GM04503 (cell line): ENCODE measurements at places on chromosomes 12 and 14.
A peak's percentile ranks its signal among the peaks of the same experiment; 100 is the strongest.

- DNase-seq = no peak
These were observed 31.6 kb downstream of the FAM222A start for GRCh38 chr12:109744986-109745942.

GRCh38 chr12:83198291-83199015, 511.7 kb downstream of the TMTC2 start:
- no peak for DNase-seq

DNA sequence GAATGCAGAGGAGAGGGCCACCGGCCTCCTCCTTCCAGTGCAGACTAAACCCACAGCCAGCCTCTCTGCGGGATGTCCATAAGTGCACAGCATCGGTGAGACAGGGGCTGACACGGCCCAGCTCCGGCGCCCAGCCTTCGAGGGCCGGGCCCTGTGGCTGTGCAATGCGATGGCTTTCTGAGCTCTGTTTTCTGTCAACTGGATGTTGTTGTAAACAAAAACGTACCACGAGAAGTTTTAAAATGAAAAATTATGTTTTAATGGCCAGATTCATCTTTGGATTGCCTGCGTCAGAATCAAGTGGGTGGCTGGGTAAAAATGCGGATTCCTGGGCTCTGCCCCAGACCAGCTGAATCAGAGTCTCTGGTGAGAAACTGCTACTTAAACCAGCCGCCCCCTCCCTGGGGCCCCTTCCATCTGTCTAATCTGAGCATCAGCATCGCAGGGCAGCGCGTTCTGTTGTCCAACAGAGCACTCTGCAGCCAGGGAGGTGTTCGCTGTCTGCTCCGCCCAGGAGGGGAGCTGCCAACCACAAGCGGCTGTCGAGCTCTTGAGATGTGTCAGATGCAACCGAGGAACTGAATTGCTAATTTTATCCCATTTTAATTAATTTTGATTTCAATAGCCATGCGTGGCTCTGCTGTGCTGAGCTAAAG, 133.4 kb downstream of the RFLNA start:
- DNase-seq = peak; percentile 67

GRCh38 chr12:61798778-61799177, 461.4 kb upstream of the USP15 start:
- no peak for DNase-seq

DNA sequence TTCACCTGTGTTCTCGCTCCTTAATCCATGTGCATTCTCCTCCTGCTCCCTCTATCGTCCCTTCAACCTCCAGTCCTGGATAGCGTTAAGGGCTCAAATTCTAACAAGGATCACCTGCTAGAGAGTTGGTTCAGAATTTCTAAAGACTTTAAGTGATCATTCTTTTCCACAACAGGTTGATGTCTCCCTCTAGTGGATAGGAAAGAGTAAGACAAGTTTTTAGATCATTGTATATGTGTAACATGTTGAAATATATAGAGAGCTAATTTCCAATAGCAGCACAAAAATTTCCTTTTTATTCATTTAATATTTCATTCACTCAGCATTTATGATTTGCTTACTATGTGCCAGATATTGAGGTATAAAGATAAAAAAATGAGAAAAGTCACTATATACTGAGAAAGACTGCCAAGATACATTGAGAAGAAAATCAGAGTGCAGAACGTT, 9.3 kb upstream of the ESR2 start:
- DNase-seq = peak; percentile 13

DNA sequence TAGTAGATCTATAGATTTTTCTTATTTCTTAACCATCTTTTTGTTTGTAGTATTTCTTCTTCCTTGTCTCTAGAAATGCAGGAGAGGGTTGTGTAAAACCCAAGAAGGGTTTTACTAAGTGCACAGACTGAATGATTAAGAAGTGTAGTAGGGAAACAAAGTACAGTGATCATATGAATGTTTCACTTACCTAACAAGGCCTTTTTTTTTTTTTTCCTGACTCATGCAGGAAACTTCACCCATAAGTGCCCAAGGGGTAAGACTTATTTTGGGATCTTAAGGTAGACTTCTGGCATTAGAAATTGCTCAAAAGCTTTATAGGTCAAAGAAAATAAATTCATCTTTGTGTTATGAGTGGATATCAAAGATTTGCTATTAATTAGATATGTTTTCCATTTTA, 10.2 kb downstream of the SCN8A start:
- DNase-seq = no peak

DNA sequence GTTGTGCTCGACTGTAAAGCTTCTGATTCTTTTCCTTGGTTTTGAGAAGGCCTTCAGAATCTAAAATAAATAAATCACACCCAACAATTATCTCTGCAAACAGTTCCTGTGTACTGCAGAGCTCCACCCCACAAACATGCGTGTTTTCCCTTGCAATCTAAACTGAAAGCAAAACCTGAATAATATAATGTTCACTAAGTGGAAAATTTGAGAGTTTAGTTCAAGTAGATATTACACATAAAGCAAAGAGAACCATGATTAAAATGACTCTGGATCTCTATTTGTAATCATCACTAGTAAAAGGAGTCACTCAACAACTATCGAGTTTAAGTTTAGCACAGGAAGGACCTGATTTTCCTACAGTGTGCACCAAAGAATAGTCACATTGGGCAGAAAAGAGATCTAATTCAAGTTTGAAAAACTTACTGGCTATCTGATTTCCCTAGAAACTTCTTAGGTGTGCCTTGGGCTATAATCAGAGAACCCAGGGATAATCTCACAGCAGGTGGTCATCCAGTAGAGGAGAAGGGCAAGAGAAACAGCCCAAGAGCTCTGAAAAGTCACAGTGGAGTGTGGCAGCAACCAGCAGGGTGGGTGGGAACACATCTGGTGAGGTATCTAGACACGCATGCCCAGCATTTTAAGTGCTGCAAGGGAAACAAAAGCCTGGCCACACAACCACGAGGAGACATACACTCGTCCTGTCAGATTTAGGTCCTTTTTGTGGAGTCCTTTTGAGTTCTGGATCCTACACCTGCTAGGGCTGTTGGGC, 25.4 kb downstream of the ATG14 start:
- no peak for DNase-seq

DNA sequence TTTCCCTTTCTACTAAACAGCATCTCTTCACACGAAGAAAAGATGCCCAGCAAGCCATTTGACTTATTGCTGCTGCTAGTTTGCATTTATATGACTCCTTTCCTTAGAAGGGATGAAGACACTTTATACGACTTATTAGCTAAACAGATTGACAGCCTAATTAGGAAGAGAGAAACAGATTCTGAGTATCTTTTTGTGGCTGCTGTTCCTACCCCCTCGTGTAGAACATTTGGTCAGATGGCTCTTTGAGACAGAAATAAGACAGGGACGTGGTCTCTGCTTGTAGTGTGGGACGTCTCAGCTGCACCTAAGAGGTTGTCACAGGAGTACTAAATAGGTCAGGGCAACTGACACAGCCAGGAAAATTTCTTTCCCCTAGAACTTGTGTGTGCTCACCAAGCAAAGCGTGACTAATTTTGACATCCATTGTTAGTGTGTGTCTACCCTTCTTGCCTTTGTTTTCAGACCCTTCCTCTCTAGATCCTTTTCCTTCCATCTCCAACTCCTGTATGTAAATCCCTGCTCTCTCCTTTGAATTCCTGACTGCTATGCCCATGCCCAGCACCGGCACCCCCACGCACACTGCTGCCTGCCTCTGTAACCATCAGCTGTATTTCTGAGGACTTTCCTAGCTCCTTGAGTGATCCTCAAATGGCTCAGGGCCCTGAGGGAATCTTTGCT, 83.2 kb downstream of the DAD1 start:
- DNase-seq = no peak

DNA sequence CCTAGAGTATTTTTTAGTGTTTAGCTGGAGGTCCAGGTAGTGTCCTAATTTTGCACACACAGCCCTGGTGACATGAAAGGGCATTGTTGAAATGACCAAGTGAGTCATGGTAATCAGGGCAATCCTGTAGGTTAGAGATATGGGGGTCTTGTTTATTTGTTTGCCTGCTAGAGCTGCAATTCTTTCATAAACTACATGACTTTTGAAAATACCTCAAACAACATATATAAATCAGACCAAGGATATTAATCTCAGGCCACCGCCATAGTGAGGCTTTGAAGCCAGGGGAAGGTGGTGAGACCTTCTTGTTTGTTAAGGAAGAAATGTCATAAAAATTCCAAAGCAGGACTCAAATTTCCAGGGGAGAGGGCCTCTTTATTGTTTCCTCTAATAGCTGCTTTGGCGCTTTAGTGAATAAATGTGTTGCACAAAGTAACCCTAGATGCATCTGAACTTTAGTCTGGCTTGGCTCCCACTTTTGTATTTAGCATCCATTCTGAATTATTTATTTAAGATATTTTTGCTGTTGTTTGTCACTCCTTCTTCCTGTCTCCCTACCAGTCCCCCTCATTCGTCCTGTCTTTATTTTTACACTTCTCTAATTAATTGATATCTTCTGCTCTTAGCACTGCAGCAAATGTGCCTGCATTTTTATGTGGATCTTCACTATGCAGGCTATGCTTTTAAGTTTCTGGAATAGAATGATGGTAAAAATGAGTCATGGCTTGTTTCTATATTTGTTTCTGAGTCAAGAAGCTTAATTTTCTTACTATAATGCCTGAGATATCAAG, 430.3 kb downstream of the RAD51B start:
- no peak for DNase-seq

DNA sequence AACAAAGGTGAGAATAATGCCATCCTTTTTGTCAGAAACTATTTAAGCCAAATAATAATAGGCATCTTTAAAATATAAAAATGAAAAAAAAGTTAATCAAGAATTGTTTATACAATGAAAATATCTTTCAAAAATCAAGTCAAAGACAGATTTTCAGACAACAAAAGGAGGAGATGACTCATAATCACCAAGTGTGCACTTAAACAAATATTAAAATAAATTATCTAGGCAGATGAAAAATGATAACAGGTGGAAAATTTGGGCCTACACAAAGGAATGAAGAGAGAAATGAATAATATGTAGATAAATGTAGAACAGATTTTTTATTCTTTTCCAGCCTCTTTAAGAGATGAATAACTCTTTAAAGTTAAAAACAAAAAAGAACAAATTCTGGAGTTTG, 250.0 kb upstream of the PLEKHG7 start:
- no peak for DNase-seq

DNA sequence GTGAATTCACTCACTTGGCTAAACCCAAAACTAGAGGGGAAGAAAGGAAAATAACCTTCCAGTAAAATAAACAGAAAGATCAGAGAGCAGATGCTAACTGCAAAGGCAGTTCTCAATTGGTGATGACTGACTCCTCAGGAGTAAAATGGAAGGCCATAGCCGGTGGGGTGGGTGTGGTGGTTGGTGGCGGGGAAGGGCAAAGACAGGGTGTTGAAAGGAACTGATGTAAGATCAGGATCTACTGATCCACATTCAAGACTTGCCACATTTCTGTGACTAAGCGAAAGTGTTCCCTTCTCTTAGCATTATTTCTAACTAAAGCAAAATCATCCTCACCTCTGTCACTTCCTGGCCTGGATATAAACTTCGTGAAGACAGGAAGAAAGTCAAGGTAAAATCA, 26.3 kb upstream of the TC2N start:
- no peak for DNase-seq

GRCh38 chr12:3140284-3140683, 63.1 kb downstream of the TSPAN9 start:
- DNase-seq = no peak

GRCh38 chr14:58815794-58816193, 178.0 kb downstream of the DACT1 start:
- DNase-seq = no peak

- DNase-seq = no peak
These were observed 102.6 kb upstream of the RFX4 start for GRCh38 chr12:106480251-106480650.

GRCh38 chr14:103629503-103630121, 601 bp downstream of the KLC1 start:
- DNase-seq = no peak

- no peak for DNase-seq
These were observed 1.7 kb downstream of the EVL start for GRCh38 chr14:100066962-100067361.

- no peak for DNase-seq
These were observed 166.9 kb upstream of the DCN start for GRCh38 chr12:91349476-91349875.

DNA sequence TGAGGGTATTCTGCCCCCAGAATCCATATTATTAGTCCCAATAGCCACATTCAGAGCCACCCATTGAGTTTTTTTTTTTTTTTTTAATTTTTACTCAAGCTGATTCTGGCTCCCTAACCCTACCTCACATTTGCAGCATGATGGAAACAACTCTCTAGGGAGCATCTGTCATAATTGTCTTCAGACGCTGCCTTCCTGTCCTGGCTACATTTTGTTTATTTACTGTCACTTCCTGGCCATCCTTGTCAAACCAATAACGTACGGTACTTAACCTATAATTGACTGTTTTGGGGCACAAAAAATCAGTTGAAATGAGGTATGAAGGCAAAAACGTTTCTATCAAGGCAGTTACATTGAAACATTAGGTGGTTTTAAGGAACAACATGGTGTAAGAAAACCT, 2.1 kb downstream of the GLIPR1 start:
- no peak for DNase-seq

DNA sequence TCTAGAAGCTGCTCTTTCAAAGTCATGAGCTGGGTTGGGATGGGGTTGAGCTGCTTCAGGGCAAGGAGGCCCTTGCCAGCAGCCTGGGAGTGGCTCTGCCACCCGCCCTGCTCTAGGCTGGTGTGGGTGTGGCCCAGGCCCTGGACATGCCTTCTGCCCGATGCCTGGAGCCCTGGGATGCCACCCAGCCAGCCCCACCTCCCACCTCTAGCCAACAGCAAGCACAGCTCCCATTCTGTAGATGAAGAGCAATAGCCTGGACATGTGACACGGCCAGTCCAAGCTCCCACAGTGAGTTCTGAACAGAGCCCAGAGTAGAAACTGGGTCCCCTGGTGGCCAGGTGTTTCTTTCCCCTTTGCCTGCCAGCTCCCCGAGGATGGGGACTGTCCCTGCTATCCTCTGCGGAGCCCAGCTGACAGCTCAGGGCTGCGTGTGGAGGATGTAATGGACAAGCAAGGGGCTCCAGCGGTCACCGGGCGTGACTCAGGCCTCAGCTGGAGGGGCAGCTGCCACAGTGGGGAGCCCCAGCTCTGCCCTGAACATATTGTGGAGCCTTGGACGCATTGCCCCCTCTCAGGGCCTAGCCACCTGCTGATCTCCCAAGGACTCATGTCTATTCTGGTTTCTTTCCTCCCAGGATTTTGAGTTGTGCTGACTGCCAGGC, 165.2 kb downstream of the TSPAN9 start:
- no peak for DNase-seq

GRCh38 chr12:120696626-120697025, 9.7 kb downstream of the MLEC start:
- DNase-seq = no peak

- no peak for DNase-seq
These were observed 486 bp upstream of the AKT1 start for GRCh38 chr14:104795781-104796686.

DNA sequence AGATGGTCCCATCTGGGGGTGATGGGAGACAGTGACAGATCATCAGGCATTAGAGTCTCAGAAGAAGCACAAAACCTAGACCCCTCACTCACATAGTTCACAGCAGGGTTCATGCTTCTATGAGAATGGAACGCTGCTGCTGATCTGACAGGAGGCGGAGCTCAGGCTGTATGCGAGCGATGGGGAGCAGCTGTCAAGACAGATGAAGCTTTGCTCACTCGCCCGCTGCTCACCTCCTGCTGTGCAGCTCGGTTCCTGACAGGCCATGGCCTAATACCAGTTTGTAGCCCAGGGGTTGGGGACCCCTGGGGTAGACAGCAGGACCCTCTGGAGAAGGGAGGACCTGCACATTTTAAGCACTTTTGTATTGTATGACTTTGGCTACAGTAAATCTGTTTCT, 111.2 kb downstream of the LGMN start:
- no peak for DNase-seq

- DNase-seq = no peak
These were observed 169.2 kb upstream of the SOX5 start for GRCh38 chr12:24118668-24119067.
